Heart right ventricle (tissue), 16 donors: ENCODE measurements at places on chromosomes 3 and 15.

DNA sequence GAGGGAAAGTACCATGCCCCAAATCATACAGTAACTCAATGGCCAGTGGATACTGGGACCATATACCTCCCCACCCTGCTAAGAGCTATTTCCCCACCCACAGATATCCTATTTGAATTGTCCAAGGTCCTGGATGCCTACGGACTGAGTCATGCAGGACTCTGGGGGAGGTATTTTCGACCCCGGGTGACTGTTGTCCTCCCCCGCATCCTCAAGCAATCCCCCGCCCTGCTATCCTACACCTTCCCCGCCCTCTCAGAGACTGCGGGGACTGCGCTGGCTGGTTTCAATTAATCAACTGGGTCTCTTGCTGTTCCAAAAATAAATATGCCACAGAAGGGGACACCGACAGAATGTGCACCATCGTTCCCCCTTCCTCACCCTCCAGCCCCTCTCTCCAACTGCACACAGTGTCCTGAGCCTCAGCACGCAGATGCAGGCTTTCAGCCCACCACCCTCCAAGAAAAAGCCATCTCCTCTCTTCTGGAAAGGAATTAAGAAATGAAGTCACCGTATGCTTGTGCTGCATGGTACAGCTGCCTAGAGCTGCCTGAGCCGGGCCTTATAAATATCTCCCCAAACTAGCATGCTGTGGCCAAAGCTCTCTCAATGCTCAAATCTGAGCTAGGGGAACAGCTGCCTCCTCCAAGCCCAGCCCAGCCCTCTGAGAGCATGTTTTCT lies 8.1 kb downstream of the CAV3 start:
- H3K27ac ChIP-seq = no peak overlapping the region
- no peak overlapping the region for H3K4me3 ChIP-seq
- H3K27me3 ChIP-seq = no peaks in the 10 kb centered on the region
- no peak for DNase-seq
- peaks cover 12% of the 10 kb centered on the region for H3K4me1 ChIP-seq

GRCh38 chr15:100097342-100098127 lies 244.2 kb downstream of the ADAMTS17 start:
- H3K36me3 ChIP-seq = no peaks in the 10 kb centered on the region
- no peak overlapping the region for H3K27ac ChIP-seq
- no peaks in the 10 kb centered on the region for H3K4me1 ChIP-seq

DNA sequence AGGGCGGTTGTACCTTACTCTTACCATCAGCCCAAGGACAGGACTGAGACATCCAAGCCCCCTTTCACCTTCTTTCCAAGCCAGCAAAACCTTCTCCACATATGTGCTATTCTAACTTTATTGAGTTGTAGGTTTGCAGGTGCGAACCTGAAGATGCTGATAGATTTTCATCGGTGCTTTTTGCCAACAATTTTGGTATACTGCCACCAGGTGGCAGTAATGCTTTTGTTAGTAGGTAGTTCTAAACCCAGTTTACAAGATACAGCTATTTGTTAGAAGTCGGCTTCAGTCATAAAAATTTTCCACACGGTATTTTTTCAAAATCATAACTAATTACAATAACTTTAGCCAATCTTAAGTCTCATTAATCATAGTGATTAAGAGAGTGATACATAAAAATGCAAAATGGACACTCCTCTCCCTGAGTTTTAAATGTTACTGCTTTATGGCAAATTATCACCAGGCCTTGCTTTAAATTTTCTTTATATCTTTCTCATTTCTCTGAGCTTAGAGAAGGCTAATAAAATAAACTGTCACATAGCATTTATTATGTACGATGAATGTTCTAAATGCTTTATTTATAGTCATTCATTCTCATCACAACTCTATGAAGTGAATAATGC lies 636 bp downstream of the TBC1D21 start:
- no peaks in the 10 kb centered on the region for H3K36me3 ChIP-seq
- no peak for DNase-seq
- peaks cover 12% of the 10 kb centered on the region for H3K27me3 ChIP-seq

GRCh38 chr3:17602126-17602525 lies 140.3 kb downstream of the TBC1D5 start:
- no peaks in the 10 kb centered on the region for H3K27me3 ChIP-seq
- H3K27ac ChIP-seq = no peak overlapping the region
- no peaks in the 10 kb centered on the region for H3K36me3 ChIP-seq
- H3K4me3 ChIP-seq = no peak overlapping the region

- H3K36me3 ChIP-seq = peaks cover 26% of the 10 kb centered on the region
- no peak overlapping the region for H3K27ac ChIP-seq
- DNase-seq = no peak
- no peaks in the 10 kb centered on the region for H3K27me3 ChIP-seq
Measured at GRCh38 chr3:40317061-40317855, 7.8 kb downstream of the EIF1B start.

- no peaks in the 10 kb centered on the region for H3K4me1 ChIP-seq
- no peaks in the 10 kb centered on the region for H3K27me3 ChIP-seq
- no peak overlapping the region for H3K4me3 ChIP-seq
- no peak overlapping the region for H3K27ac ChIP-seq
Measured at GRCh38 chr3:63462732-63463131, 184.6 kb downstream of the SYNPR start.

GRCh38 chr3:76352511-76353284 lies 567.3 kb upstream of the ZNF717 start:
- DNase-seq = no peak
- no peaks in the 10 kb centered on the region for H3K36me3 ChIP-seq
- no peaks in the 10 kb centered on the region for H3K27me3 ChIP-seq
- no peak overlapping the region for H3K27ac ChIP-seq

- DNase-seq = no peak
- H3K36me3 ChIP-seq = no peaks in the 10 kb centered on the region
- no peak overlapping the region for H3K4me3 ChIP-seq
- no peak overlapping the region for H3K27ac ChIP-seq
- H3K4me1 ChIP-seq = peaks cover 48% of the 10 kb centered on the region
- no peaks in the 10 kb centered on the region for H3K27me3 ChIP-seq
Measured at GRCh38 chr15:82043130-82043673, 2.6 kb downstream of the MEX3B start.

- H3K27ac ChIP-seq = no peak overlapping the region
- H3K27me3 ChIP-seq = no peaks in the 10 kb centered on the region
- no peaks in the 10 kb centered on the region for H3K36me3 ChIP-seq
- H3K4me1 ChIP-seq = no peaks in the 10 kb centered on the region
- no peak overlapping the region for H3K4me3 ChIP-seq
- no peak for DNase-seq
Measured at GRCh38 chr3:72082186-72082715, 297.3 kb upstream of the PROK2 start.

GRCh38 chr3:154018100-154018696 lies 103.0 kb upstream of the ARHGEF26 start:
- no peaks in the 10 kb centered on the region for H3K4me1 ChIP-seq
- H3K27ac ChIP-seq = no peak overlapping the region
- no peak for DNase-seq
- H3K36me3 ChIP-seq = no peaks in the 10 kb centered on the region
- no peak overlapping the region for H3K4me3 ChIP-seq
- H3K27me3 ChIP-seq = no peaks in the 10 kb centered on the region

- H3K36me3 ChIP-seq = no peaks in the 10 kb centered on the region
- no peak for DNase-seq
- H3K27ac ChIP-seq = peak overlapping the region; percentile 74
- H3K27me3 ChIP-seq = no peaks in the 10 kb centered on the region
Measured at GRCh38 chr3:141332416-141332815, 35.9 kb upstream of the ZBTB38 start.

DNA sequence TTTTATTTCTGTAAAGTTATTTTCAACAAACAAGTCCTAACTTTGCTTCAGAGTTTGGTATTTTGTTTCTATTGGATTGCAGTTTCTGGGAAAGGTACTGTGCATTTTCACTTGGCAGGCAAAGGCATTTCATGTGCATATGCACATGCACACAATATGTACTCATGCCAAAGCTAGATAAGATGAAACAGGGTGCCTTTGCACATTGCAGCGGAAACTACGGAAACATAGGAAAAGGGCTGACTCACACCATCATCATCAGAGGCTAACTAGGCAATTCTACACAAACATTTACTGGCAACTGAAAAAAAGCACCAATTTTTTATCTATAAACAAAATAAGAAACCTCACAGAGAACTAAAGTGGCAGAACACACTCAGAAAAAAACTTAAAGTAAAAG lies 550.6 kb upstream of the NECTIN3 start:
- H3K4me3 ChIP-seq = no peak overlapping the region
- no peak overlapping the region for H3K27ac ChIP-seq
- no peak for DNase-seq
- no peaks in the 10 kb centered on the region for H3K36me3 ChIP-seq
- H3K27me3 ChIP-seq = no peaks in the 10 kb centered on the region

GRCh38 chr3:42351207-42351606 lies 59.2 kb downstream of the LYZL4 start:
- no peak overlapping the region for H3K4me3 ChIP-seq
- no peaks in the 10 kb centered on the region for H3K4me1 ChIP-seq
- H3K36me3 ChIP-seq = no peaks in the 10 kb centered on the region
- DNase-seq = no peak

- no peak overlapping the region for H3K27ac ChIP-seq
- H3K4me3 ChIP-seq = no peak overlapping the region
- DNase-seq = no peak
- no peaks in the 10 kb centered on the region for H3K27me3 ChIP-seq
- peaks cover 40% of the 10 kb centered on the region for H3K4me1 ChIP-seq
Measured at GRCh38 chr3:123521179-123521969, 63.5 kb downstream of the HACD2 start.

DNA sequence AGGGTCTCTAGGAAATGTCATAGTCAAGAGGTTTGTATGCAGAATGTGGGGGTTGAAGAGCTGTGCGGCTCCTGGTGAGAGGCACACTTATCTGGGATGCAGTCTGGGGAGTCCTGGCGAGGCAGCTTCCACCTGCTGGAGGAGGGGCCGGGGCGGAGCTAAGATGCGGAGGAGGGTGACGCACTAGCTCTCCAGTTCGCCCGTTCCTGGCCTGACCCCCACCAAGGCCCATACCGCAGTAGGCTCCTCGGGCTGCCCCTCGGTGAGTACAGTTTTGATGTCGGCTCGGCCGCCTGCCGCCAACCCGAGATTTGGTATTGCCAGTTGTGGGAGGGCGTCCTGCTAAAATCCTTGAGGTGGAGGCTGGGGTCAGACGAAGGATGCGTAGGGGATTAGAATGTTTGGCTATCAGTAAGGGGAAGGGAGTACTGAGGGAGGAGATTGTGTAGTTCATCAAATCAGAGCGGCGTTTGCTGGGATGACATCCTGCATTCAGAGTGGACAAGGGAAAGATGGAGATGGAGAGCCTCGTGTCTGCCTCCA lies at the start of gene SCG5:
Gene SCG5, plus strand, starts transcription at position 194 of the 543 bp plus-strand sequence. CDS start 1,883 bp downstream, outside the sequence.
- peaks cover 19% of the 10 kb centered on the region for H3K27me3 ChIP-seq
- DNase-seq = no peak
- H3K36me3 ChIP-seq = no peaks in the 10 kb centered on the region
- no peak within 1 kb of the TSS for H3K4me3 ChIP-seq
- H3K4me1 ChIP-seq = no peaks in the 10 kb centered on the region

GRCh38 chr3:155425396-155425795 lies 131.9 kb upstream of the STRIT1 start:
- H3K4me1 ChIP-seq = no peaks in the 10 kb centered on the region
- H3K27me3 ChIP-seq = no peaks in the 10 kb centered on the region
- H3K4me3 ChIP-seq = no peak overlapping the region
- no peak for DNase-seq

GRCh38 chr3:39272191-39272590 lies 7.6 kb downstream of the CX3CR1 start:
- no peaks in the 10 kb centered on the region for H3K36me3 ChIP-seq
- no peaks in the 10 kb centered on the region for H3K27me3 ChIP-seq
- H3K4me3 ChIP-seq = no peak overlapping the region
- no peaks in the 10 kb centered on the region for H3K4me1 ChIP-seq
- DNase-seq = no peak
- no peak overlapping the region for H3K27ac ChIP-seq

DNA sequence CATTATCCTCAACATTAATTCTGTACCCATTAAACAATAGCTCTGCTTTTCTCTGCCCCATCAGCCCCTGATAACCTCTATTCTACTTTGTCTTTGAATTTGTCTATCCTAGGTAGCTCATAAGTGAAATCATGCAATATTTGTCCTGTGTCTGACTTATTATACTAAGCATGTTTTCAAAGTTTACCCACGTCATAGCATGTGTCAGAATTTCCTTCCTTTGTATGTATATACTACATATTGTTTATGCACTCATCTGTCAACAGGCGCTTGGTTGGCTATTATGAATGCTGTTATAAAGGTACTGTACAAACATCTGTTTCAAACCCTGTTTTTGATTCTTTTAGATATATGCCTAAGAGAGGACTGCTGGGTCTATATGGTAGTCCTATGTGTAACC lies 18.2 kb downstream of the CSNK1G1 start:
- no peak overlapping the region for H3K27ac ChIP-seq
- no peaks in the 10 kb centered on the region for H3K27me3 ChIP-seq
- H3K4me3 ChIP-seq = no peak overlapping the region
- DNase-seq = no peak

DNA sequence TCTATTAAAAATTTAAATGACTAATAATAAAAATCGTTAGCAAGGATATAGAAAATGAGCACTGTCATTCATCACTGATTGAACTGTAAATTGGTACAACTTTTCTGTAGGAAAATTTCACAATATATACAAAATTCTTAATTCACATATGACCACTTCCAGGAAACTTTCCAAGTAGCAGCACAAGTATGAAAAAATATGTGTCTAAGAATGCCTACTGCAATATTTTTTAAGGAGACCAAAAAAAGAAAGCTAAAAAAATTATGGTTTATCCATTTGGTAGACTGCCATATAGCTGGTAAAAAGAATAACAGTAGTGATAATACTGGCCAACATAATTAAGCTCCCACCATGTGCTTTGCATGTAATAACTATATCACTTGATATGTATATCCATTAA lies 59.2 kb downstream of the KLHL6 start:
- no peak overlapping the region for H3K27ac ChIP-seq
- H3K27me3 ChIP-seq = no peaks in the 10 kb centered on the region
- no peak overlapping the region for H3K4me3 ChIP-seq
- no peaks in the 10 kb centered on the region for H3K4me1 ChIP-seq

DNA sequence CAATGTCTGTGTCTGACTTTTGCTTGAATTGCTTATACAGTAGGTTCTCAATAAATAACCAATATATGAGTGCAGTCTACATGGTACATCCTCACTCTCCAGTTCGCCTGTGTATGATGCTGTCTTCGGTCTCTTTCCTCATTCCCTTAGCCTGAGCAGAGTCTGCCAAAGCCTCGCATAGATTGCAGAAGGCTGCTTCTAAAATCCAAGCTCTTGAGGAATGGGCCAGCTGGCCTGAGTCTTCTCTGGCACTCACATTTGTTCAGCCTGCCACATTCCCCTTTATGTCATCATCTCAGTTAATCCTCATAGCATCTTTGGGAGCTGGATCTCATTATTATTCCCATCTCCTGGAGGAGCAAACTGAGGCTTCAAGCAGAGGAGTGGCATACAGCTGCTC lies 27.2 kb upstream of the ADAMTS7 start:
- H3K4me3 ChIP-seq = no peak overlapping the region
- no peaks in the 10 kb centered on the region for H3K4me1 ChIP-seq
- no peaks in the 10 kb centered on the region for H3K36me3 ChIP-seq
- no peak overlapping the region for H3K27ac ChIP-seq
- H3K27me3 ChIP-seq = no peaks in the 10 kb centered on the region
